ENCODE measurements at places on chromosomes 13 and 19.

- no peak for DNase-seq
Measured at GRCh38 chr13:77196052-77196618, 130.8 kb downstream of the MYCBP2 start.

- DNase-seq: no peak
Measured at GRCh38 chr13:84439108-84439507, 556.8 kb upstream of the SLITRK1 start.

- peak; percentile 20 for DNase-seq
Measured at GRCh38 chr19:34430738-34431625, 2.8 kb downstream of the UBA2 start.

- DNase-seq: no peak
Measured at GRCh38 chr13:42728507-42729180, 52.7 kb upstream of the FAM216B start.

DNA sequence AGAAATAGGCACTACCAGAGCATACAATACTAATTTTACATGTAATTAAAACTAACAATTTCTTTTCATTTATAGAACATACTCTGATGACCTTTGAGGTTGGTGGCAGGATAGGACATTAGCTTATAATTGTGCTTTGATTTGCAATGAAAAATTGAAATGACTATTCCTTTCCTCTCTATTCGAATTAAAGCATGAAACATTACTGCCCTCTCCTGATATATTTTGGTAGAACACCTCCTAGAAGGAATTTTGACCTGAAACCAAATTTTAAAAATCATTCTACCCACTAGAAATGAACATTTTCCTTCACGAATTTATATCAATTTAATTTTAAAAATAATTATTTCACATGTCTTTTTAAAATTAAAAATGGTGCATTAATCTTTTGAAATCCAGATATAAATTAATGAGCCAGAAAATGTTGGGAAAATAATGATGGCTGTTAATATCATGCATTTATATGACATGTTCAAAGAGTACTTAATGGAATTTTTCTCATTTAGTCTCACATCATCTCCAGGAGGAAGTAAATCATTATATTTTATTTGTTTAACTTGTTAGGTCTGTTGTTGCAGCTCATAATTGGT lies 556.3 kb upstream of the ARGLU1 start:
- no peak for DNase-seq

All from CD8-positive, alpha-beta T cell (primary cell).